ENCODE measurements at places on chromosomes 3 and 15.

- DNase-seq, result no peak
Observed at GRCh38 chr3:106711650-106712049, 665.6 kb upstream of the CCDC54 start.

- DNase-seq, result no peak
Observed at GRCh38 chr3:31288641-31289100, 244.1 kb upstream of the STT3B start.

- DNase-seq, result no peak
Observed at GRCh38 chr3:32757618-32758374, 60.0 kb upstream of the TRIM71 start.

DNA sequence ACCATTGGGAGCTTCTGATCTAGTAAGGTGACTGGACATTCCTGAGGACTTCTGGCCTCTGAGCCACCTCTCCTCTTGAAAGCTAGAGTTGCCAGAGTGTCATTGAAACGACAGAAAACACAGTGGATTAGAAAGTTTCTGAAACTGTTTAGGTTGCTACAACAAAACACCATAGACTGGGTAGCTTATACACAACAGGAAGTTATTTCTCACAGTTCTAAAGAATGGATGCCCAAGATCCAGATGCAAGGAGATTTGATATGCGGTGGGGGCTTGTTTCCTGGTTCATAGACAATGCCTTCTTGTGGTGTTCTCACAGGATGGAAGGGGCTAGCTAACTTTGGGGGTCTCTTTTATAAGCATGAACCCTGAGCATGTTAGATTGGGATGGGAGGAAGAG lies 43.3 kb upstream of the ZNF385D start:
- DNase-seq, result no peak

GRCh38 chr3:42655331-42655888 lies 1.9 kb downstream of the ZBTB47 start:
- DNase-seq, result no peak

- DNase-seq, result no peak
Observed at GRCh38 chr3:143604402-143605185, 243.7 kb downstream of the SLC9A9 start.

DNA sequence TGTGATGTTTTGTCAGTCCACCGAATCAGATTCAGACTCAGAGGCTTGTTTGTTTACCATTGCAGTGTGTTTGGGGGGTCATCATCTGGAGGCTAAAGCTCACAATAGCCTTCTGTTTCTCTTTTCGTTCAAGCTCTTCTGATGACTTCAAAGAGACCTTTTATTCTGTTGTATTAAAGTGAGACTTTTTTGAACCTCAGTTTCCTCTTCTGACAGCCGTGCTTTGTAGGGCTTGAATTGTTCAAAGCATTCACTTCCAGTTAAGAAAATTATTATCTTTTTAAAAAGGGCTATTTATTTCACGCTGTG lies 1.3 kb downstream of the PXK start:
- DNase-seq, result no peak

- no peak for DNase-seq
Observed at GRCh38 chr3:52527732-52528585, 5.7 kb downstream of the NT5DC2 start.

DNA sequence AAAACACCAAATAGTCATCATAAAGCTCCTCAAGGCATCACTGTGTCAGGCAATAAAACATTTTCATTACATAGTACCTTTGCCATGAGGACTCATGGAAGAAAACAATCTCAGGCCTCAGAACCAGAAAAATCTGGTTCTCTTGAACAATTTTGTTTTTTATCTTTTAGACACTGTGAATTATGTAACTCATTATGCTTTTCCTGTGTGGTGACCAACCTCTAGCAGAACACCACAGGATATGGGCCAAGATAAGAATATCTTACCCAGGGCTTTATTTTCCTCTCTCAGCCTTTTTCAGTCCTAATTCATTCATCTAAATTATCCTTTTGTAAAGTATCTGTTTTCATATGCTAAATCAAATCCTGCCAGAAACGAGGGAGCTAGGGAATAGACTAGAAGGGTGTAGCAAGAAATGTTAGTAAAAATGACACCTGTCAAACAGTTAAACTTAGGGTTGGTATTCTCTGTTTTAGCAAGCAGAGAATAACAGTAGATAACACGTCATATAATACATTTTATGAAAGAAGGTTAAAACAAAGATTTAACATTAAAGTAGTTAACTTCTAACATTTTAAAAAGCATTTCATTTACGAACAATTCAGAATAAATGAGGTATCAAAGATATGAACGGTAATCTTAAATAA lies 111.1 kb downstream of the FBXL22 start:
- DNase-seq, result no peak

DNA sequence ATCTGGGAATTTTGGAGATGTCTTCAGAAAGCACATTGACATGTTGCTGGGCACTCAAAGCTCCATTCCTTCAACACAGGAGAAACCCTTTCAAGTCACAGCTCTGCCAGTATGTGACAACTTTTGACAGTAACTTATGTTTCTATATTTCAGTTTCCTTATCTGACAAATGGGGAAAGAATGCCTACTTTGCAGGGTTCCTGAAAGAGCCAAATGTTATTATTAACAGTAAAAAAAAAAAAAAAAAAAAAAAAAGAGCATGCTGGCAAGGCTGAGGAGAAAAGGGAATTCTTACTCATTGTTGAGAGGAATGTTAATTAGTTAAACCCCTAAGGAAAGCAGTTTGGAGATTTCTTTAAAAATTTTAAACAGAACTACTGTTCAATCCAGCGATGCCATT lies 272.5 kb upstream of the TGFBR2 start:
- DNase-seq, result no peak

Data from CD4-positive, alpha-beta T cell treated with Interferon gamma for 1 hour (primary cell).